Activated CD8-positive, alpha-beta memory T cell treated with anti-CD3 and anti-CD28 coated beads, Interleukin-2, amount 50 U/mL, for 4 hours (primary cell): ENCODE measurements at places on chromosomes 7 and 10.

DNA sequence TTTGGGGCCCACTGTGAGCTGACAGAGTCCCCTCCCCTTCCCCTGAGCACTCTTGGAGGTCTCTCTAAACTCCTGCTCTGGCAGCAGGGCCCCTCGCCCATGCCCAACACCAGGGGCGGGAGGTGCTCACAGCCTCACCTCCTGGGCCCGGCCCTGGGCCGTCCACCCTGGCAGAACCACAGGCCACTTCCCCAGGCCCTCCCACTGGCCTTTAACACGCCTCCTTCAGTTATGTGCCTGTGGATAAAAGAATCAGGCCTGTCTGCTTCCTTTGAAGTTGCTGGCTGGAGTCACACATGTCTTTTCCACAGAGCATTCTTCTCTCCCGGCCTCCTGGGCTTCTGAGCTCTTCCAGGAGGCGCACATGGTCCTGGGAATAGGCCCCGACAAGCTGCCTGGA is 10.2 kb downstream of the MYL10 start:
- no peak for DNase-seq

DNA sequence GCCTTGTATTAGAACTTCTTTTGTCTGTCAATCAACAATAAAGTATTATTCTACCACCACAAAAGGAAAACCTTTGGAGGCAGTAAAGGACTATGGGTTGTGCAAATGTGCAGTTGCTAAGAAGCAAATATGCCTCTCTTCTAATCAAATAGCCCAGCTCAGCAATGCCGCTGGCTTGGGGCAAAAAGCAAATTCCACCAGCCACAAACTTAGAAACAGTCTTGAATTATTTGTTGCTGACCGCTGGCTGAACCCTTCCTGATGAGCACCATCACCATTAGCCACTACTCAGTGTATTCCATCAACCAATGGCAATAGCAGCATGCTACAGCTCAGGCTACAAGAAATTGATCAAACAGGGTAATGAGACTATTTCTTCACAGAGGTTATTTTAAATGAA is 51.0 kb downstream of the SKAP2 start:
- DNase-seq: no peak

GRCh38 chr10:112202561-112203241 is 19.1 kb upstream of the GPAM start:
- DNase-seq: no peak

- no peak for DNase-seq
These were observed 41.0 kb downstream of the MCMBP start for GRCh38 chr10:119831656-119832055.

- DNase-seq: no peak
These were observed 243.6 kb downstream of the FOXP2 start for GRCh38 chr7:114658216-114658615.

DNA sequence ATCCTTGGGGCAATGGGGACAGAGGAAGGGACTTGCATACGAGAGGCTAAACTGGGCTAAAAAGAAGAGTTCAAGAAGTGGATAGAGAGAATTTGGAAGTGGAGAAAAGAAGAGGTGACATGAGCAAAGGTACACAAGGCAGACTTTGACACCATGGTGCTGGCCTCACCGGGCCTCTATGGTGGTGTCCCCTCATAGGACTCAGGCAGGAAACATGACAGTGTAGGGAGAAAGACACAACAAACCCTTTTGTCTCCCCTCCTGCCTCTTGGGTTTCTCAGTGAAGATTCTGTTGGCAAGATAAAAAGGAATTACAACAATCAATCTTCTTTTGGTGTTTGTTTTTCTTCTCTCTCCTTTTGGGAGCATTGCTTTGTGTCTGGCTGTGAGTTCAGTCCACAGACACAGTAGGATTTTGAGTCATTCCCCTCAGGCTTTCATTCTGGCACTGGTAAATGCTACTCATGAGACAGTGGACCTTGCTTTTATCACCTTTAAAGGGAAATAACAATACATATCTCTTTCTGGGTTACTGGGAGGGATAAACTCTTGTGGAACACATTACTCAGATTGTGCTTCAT is 827.7 kb downstream of the TNS3 start:
- no peak for DNase-seq

DNA sequence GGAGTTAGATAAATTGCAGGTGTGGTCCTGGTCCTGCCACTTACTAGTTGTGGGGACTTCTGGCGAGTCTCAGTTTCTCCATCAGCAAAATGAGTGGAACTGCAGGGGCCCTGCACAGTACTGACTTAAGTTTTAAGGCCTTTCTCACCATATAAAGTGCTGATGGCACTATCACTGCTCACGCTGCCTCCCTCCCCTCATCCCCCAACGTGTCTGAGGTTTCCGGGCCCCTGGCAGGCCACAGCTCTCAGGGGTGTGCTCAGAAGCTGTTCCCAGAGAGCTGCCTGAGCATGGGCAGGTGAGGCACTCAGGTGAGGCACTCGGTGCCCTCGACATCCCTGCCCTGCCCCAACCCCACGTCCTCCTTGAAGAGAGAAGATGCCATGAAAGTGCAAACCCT is 74.2 kb downstream of the VOPP1 start:
- DNase-seq: peak; percentile 32

- DNase-seq: no peak
These were observed 361.5 kb upstream of the LRRTM3 start for GRCh38 chr10:66564287-66564686.

- DNase-seq: no peak
These were observed 122.8 kb downstream of the ZNF365 start for GRCh38 chr10:62496925-62497324.

GRCh38 chr10:79404231-79404609 is 41.2 kb downstream of the ZCCHC24 start:
- no peak for DNase-seq

DNA sequence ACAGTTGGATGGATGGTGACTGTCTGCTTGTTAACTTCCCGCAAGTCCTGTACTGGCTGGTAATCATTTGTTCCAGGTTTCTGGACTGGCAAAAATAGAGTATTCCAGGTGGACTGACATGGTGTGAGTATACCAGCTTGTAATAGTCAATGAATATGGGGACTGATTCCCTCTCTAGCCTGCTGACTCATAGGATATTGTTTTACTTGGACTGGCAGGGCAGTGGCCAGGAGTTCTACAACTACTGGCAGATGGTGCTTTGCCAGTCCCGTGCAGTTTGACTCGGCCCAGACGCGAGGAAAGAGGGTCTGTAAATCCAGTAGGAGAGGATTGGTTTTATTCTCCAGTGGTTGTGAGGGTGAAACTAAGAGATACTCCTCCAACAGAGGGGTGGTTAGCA is 78.0 kb downstream of the PRR15 start:
- DNase-seq: no peak

- DNase-seq: no peak
These were observed 60.8 kb downstream of the CHN2 start for GRCh38 chr7:29255199-29255878.

GRCh38 chr7:128361411-128362379 is at the start of gene PRRT4:
PRRT4 (minus strand) TSS chr7:128361690.
- peak; percentile 52 for DNase-seq

GRCh38 chr7:5777932-5778331 is 3.5 kb downstream of the RNF216 start:
- no peak for DNase-seq

GRCh38 chr10:99560277-99561126 is 27.8 kb downstream of the NKX2-3 start:
- peak; percentile 38 for DNase-seq

DNA sequence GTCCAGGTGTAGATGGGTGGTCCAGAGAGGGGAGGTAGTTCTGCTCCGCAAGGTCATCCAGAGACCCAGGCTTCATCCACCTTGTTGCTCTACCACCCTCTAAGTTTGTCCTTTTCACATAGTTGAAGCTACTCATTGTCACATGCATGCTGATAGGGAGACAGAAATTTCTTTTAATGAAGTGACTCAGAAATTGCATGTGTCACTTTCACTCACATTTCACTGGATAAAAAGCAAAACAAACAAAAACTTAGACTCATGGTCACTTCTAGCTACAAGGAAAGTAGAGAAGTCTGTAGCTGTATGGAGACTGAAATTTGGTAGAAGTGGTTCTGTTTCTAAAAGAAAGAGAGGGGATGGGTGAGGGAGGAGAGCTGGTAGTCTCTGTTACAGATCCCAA is 161.9 kb downstream of the SORCS3 start:
- DNase-seq: no peak

DNA sequence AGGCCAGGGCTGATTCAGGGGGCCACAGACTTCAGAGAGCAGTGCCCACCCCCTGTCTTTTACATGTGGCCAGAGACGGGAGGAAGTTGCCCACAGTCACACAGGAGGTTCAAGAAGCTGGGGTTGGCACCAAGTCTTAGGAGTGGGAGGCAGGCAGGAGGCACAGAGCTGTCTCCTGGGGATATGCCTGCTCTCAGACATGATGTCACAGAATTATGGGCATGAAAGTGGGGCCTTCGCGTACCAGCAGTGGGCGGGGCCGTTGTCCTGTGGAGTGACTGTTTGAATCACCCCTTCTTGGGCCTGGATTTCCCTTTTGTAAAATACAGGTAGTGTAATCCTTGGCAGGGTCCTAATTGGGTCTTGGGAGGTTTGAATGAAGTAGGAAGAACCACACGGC is 81.2 kb upstream of the PPIF start:
- no peak for DNase-seq

DNA sequence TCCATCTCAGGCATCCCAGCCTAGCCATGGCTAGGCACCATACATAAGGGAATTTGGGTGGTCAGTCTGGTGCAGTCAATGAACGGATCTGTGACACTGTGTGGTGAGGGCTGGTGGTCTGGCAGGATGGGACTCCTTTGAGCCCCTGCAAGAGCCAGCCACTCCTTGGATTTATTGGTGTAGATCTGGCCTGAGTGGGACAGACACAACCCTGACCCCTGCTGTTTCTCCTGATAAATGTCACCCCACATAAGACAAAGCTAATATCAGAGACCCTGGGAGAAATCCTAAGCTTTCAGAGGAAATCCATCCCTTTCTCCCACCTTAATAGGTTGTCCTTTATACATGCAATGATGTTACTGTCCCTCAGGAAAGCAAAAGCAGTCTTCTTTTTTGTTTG is 2.3 kb downstream of the FBXO24 start:
- no peak for DNase-seq

DNA sequence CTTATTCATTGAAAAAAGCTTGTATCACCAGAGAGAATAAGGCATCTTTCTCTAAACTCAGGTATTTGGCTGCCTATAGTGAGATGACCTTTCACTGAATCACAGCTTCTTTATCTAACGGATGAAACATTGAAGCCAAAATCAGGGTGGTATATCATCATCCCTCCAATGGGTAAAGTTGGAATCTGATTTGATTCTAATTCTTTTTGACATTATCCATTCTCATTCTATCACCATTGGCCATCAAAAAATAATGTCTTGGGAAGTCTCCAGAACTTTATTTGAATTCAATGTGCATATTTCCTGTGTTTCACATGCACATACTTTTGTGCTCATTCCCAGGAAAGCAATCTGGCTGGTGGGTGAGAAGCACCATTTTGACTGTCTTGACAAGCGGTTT is 95.2 kb downstream of the PLPP4 start:
- DNase-seq: no peak

DNA sequence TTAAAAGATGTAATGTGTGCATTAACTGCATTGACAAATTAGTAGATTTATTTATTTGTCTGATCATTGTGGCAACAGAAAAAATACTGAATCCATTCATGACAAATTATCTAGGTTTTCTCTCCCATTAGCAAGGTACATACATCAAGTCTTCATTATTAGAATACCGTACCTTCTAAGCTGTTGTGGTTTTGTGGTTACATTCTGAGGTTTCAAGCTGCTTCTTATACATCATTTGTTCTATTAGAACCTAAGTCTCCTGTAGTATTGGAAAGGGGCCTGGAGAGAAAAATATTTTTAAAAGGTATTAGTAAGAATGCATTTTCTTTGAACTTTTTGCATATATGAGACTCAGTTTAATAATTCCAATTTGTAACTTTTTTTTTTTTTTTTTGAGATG is 26.3 kb upstream of the CACNB2 start:
- no peak for DNase-seq

- no peak for DNase-seq
These were observed 552.7 kb downstream of the MAGI2 start for GRCh38 chr7:78900806-78901205.

DNA sequence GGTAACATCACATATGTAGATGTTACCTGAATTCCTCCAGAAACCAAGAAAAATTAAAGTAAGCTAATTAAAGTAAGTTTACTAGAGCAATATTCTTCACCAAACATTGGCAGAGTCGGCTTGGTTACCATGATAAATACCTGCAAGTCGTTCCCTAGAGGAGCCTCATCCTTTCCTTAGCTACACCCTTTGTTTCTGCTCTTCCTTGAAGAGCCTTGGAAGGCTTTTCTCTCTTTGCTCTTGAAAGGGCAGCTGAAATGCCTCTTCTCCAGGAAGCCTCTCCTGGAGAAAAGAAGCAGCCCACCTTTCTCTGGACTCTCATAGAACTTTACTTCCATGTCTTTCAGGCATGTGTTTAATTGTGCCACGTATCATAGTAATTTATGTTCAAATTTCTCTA is 34.9 kb upstream of the CALD1 start:
- no peak for DNase-seq

DNA sequence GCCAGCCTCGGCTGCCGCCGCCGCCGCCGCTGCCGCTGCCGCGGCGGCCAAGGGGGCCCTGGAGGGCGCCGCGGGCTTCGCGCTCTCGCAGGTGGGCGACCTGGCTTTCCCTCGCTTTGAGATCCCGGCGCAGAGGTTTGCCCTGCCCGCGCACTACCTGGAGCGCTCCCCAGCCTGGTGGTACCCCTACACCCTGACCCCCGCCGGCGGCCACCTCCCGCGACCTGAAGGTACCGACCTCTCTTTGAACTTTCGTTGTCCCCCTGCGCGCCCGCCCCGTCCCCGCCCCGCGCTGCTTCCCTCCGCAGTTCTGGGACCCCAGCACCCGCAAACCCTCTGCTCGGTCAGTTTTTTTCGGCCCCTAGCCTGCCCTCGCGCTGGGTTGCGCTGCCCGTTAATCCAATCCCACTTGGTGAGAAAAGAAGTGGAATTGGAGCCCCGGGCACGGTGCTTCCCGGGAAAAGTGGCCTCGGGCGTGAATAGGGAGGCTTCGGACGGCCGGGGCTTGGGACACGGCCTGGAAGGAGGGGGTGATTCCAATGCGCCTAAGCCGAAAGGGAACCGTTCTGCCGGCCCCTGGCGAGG is 543 bp downstream of the HMX3 start:
- no peak for DNase-seq

- DNase-seq: no peak
These were observed 78.0 kb downstream of the AUTS2 start for GRCh38 chr7:69676247-69676646.

- DNase-seq: peak; percentile 36
These were observed 13.9 kb downstream of the OSBPL3 start for GRCh38 chr7:24965831-24966708.

- DNase-seq: no peak
These were observed 118.8 kb downstream of the HERPUD2 start for GRCh38 chr7:35576031-35576573.

- DNase-seq: no peak
These were observed 166.0 kb downstream of the ACTR3B start for GRCh38 chr7:152925412-152926147.

- no peak for DNase-seq
These were observed 73.9 kb downstream of the PCGF5 start for GRCh38 chr10:91294134-91294906.

- DNase-seq: no peak
These were observed 138.0 kb downstream of the TACC2 start for GRCh38 chr10:122126763-122127659.

- no peak for DNase-seq
These were observed 80.0 kb downstream of the FBXL13 start for GRCh38 chr7:102994567-102994966.

- DNase-seq: no peak
These were observed 89.8 kb upstream of the NPVF start for GRCh38 chr7:25318047-25318446.
